T-cell (primary cell): ENCODE measurements at places on chromosomes 16 and 17. TPM values are rescaled to one million over a fixed set of nuclear protein-coding genes. Genes with fewer than 3 reads are reported as not detected.

Gene USP43
- total RNA-seq = 0.16 TPM

Gene CASKIN1
- 0.47 TPM for total RNA-seq

Gene SECTM1
- total RNA-seq = 4.4 TPM

Gene ZG16B
- not detected for total RNA-seq

Gene JUP
- 4.8 TPM for total RNA-seq

Gene CNTD1
- not detected for total RNA-seq

Gene ITGAD
- 0.70 TPM for total RNA-seq

Gene TNFSF13
- 2.4 TPM for total RNA-seq

Gene SRR
- total RNA-seq = 5.5 TPM

DNA sequence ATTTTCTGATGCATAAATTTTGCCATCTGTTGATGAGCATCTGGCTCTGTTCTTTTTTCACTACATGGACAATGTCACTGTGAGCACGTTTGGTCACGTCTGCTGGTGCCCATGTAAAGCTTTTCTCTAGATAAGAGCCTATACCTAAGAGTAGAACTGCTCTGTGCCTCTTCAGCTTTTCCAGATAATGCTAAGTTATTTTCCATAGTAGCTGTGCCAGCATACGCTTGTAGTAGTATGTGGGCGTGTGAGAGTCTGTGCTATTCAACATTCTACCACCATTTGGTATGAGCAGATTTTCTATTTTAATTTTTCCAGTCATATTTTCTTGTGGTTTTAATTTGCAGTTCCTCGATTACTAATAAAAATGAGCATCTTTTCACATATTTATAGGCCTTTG, 33.2 kb downstream of the VPS35L start:
- no peak overlapping the region for H3K27ac ChIP-seq
- peaks cover 4% of the 10 kb centered on the region for H3K36me3 ChIP-seq
- no peak for DNase-seq
- no peaks in the 10 kb centered on the region for H3K27me3 ChIP-seq
- H3K4me1 ChIP-seq = no peaks in the 10 kb centered on the region

DNA sequence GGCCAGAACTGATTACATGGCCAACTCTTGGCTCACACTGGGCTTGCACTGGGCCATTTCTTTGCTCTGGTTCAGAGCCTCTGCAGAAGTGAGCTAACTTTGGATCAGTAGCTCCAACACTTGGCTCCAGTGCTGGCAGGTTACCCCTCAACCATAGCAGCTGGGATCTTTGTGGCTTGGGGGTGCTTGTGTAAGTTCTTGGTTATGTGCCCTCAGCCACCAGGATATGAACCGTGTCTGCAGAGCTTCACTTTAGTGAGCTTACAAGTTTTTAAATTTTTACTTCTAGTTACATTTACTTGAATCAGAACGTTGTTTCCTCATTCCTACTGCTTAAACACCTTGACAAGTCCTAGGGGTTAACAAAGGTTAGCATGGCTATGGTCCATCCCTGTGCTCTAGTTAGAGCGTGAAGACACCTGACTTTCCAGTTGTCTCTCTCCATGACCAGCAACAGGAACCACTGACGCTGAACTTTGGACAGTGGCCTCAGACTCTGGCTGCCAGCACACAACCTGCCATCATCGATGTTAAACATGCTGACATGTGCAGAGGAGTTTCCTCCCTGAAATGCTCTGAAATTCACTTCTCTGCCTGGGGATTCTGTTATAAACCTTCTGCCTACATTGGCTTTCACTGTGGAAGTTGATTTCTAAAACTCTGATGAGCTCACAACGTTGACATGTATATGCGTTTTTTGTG, 4.1 kb downstream of the PDF start:
- no peak overlapping the region for H3K27ac ChIP-seq
- DNase-seq = no peak
- H3K36me3 ChIP-seq = peaks cover 46% of the 10 kb centered on the region
- no peaks in the 10 kb centered on the region for H3K27me3 ChIP-seq
- peaks cover 18% of the 10 kb centered on the region for H3K4me1 ChIP-seq
- no peak overlapping the region for H3K4me3 ChIP-seq

GRCh38 chr17:32445074-32445415, 735 bp downstream of the PSMD11 start:
- H3K27ac ChIP-seq = peak overlapping the region; percentile 56
- H3K4me1 ChIP-seq = peaks cover 21% of the 10 kb centered on the region
- H3K27me3 ChIP-seq = no peaks in the 10 kb centered on the region

- H3K36me3 ChIP-seq = no peaks in the 10 kb centered on the region
- H3K4me3 ChIP-seq = no peak overlapping the region
- H3K4me1 ChIP-seq = no peaks in the 10 kb centered on the region
- H3K27ac ChIP-seq = no peak overlapping the region
Measured at GRCh38 chr17:73393381-73393780, 81.6 kb upstream of the CDC42EP4 start.

DNA sequence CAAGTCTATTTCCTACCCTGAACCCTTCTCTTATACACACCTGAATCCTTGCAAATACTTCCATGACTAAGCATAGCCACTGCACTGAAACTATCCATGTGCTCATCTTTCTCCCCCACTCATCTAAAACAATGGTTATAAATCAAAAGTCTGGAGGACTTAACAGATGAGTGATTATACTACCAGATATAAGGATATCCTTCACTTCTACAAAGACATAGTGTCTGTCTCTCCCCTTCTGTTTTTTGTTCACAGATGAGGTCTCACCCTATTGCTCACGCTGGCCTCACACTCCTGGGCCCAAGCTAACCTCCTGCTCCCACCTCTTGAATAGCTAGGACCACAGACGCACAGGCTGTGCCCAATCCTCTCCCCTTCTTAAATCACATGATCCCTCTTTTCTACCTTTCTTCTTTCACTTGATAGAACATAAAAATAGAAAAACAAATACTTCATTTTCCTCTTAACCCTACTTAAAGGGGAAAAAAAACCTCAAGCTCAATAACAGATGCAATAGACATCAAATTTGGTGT, 19.2 kb downstream of the CEP112 start:
- no peak overlapping the region for H3K4me3 ChIP-seq
- no peaks in the 10 kb centered on the region for H3K36me3 ChIP-seq

DNA sequence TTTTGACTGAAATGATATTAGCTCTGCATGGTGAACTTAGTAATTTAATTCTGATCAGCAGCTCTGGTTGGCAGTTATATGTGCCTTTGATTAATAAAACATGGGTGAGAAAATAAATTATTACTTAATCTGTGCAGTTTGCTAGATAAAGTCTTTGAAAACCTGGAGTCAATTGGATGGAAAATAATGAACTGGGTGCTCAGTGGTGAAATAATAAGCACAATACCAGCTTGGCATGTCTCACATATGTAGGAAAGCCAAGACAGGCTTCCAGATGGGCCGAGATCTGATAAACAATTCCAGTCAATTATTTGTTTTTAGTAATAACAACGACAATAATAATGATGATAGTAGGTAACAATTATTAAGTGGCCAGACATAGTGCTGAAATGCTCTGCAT, 326.7 kb downstream of the CDH13 start:
- no peaks in the 10 kb centered on the region for H3K27me3 ChIP-seq
- H3K36me3 ChIP-seq = no peaks in the 10 kb centered on the region
- no peak overlapping the region for H3K27ac ChIP-seq
- H3K4me3 ChIP-seq = no peak overlapping the region
- no peaks in the 10 kb centered on the region for H3K4me1 ChIP-seq
- no peak for DNase-seq

DNA sequence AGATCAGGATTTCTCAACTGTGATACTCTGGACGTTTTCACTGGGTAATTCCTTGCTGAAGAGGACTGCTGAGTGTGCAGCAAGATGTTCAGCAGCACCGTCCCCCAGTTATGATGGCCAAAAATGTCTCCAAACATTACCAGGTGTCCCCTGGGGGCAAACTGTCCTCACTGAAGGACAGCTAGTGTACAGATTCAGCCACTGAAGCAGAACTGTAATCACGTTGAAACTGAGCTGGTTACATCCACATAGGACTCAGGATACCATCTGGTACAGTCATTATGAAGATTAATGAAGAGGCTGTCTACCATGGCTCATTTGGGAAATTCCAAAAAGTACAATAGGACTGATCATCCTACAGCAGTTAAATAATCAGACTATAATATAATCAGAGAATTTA, 43.3 kb upstream of the GINS3 start:
- no peak overlapping the region for H3K4me3 ChIP-seq
- peaks cover 11% of the 10 kb centered on the region for H3K27me3 ChIP-seq
- no peak for DNase-seq
- H3K36me3 ChIP-seq = no peaks in the 10 kb centered on the region
- H3K4me1 ChIP-seq = no peaks in the 10 kb centered on the region
- no peak overlapping the region for H3K27ac ChIP-seq

GRCh38 chr17:27455914-27456680, at the start of gene KSR1:
KSR1 (plus strand) TSS chr17:27456448; CDS start chr17:27456644, 196 bp downstream.
- DNase-seq = peak; percentile 63
- no peaks in the 10 kb centered on the region for H3K36me3 ChIP-seq
- H3K4me3 ChIP-seq = peak within 1 kb of the TSS; percentile 60
- H3K4me1 ChIP-seq = peaks cover 25% of the 10 kb centered on the region
- H3K27me3 ChIP-seq = no peaks in the 10 kb centered on the region

DNA sequence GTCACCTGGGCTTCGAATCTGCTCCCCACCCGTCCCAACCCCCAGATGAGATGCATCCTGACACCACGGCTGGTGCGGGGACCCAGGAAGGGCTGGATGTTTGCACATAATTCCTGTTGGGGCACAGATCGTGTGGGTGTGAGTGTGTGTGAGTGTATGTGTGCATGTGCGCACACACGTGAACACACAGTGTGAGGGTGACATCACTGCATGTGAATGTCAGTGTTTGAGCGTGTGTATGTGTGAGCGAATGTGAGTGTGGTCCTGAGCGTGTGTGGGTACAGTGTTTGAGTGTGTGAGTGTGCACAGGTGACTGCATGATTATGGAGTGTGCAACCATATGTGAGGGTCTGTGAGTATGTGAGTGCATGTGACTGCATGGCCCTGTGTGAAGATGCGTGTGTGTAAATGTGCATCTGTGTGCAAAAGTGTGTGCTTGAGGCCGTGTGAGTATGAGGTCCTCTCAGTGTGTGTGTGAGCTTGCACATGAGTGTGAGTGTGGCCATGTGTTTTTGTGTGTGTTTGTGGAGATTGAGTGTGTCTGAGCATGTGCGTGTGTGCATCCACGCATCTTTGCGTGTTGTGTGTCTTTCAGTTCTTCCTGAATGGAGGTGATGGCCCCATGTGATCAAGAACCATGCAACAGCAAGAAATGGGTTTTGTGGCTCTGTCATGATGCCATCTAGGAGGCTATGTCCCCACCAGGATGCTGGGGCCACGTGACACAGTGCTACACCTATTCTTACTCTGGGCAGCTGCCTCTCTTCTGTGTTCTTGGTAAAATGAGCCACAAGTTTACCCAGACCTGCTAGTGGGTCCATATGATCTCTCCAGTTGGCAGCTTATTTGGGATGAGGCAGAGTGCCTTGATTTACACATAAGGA, 70.5 kb upstream of the GCSH start:
- no peaks in the 10 kb centered on the region for H3K36me3 ChIP-seq
- H3K27ac ChIP-seq = no peak overlapping the region
- H3K4me3 ChIP-seq = no peak overlapping the region
- no peaks in the 10 kb centered on the region for H3K4me1 ChIP-seq
- DNase-seq = no peak

DNA sequence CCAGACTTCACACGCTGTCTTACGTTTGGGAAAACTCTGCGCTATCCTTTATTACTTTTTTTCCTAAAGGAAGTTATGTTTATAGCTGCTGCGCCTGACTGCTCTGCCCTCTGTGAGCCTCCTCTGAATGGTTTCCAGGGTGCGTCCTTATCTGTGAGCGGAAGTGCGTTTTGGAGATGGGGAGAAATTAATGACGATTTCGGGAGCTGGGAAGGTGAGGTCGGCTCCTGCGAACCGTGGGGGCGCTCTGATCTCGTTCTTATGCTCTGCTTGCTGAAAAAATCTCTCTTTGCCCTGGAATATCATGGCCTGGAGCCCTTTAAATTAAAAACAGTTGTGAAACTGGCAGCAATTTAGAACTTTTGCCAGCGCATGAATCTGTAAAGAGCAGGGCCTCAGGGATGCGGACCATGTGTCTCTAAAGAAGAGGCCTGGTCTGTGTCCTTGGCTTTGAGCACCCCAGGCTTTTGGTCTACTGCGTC, 135.7 kb upstream of the ZFHX3 start:
- no peaks in the 10 kb centered on the region for H3K4me1 ChIP-seq
- H3K27ac ChIP-seq = no peak overlapping the region
- DNase-seq = no peak
- no peaks in the 10 kb centered on the region for H3K27me3 ChIP-seq
- H3K36me3 ChIP-seq = no peaks in the 10 kb centered on the region
- H3K4me3 ChIP-seq = no peak overlapping the region

- H3K27ac ChIP-seq = no peak overlapping the region
- no peak for DNase-seq
- H3K36me3 ChIP-seq = no peaks in the 10 kb centered on the region
- H3K4me3 ChIP-seq = no peak overlapping the region
Measured at GRCh38 chr17:40895106-40895730, 10.2 kb upstream of the KRT20 start.

GRCh38 chr16:21324267-21324666, 46.2 kb upstream of the CRYM start:
- H3K4me1 ChIP-seq = no peaks in the 10 kb centered on the region
- H3K27ac ChIP-seq = no peak overlapping the region
- H3K27me3 ChIP-seq = no peaks in the 10 kb centered on the region

DNA sequence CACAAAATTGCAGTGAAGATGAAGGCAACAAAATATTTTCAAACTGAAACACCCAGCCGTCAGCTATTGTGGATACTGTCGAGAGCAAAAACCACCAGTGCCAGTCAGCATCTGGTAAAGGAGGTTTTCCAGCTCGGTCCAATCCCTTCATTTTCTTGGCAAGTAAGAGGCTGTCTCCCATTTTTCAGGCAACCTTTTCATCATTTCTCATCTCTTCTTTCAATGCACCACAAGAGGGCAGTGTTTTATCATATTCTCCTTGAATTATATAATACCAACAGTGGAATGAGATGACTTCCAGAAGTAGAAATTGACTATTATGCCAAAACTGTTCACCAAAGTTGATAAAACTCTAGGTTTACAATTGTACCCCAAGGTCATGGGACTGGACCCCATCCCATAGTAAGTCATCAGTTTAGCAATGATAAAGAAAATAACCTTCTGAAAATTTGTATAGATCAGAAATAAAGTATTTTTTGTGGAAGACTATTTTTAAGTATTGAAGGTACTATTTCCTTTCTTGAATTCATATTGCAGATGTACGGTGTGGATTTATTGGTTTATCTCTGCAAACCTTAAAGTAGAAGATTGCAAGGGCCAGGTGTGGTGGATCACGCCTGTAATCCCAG, 16.8 kb downstream of the NQO1 start:
- no peak overlapping the region for H3K4me3 ChIP-seq
- H3K36me3 ChIP-seq = no peaks in the 10 kb centered on the region
- H3K4me1 ChIP-seq = no peaks in the 10 kb centered on the region

GRCh38 chr17:15432807-15433611, 34.4 kb downstream of the CDRT4 start:
- H3K4me3 ChIP-seq = no peak overlapping the region
- H3K27me3 ChIP-seq = no peaks in the 10 kb centered on the region
- no peak overlapping the region for H3K27ac ChIP-seq
- peaks cover 2% of the 10 kb centered on the region for H3K4me1 ChIP-seq
- H3K36me3 ChIP-seq = peaks cover 3% of the 10 kb centered on the region
- no peak for DNase-seq
